ENCODE measurements at places on chromosomes 6 and 20.

- H3K36me3 ChIP-seq, result no peaks in the 10 kb centered on the region
- H3K27ac ChIP-seq, result no peak overlapping the region
- no peak overlapping the region for H3K4me3 ChIP-seq
- DNase-seq, result no peak
Observed at GRCh38 chr20:48215536-48215935, 430.3 kb upstream of the SULF2 start.

GRCh38 chr6:31396422-31397152, 6.8 kb upstream of the MICA start:
- no peak overlapping the region for H3K4me3 ChIP-seq
- H3K4me1 ChIP-seq, result no peaks in the 10 kb centered on the region
- H3K36me3 ChIP-seq, result no peaks in the 10 kb centered on the region
- no peaks in the 10 kb centered on the region for H3K27me3 ChIP-seq
- no peak overlapping the region for H3K27ac ChIP-seq

DNA sequence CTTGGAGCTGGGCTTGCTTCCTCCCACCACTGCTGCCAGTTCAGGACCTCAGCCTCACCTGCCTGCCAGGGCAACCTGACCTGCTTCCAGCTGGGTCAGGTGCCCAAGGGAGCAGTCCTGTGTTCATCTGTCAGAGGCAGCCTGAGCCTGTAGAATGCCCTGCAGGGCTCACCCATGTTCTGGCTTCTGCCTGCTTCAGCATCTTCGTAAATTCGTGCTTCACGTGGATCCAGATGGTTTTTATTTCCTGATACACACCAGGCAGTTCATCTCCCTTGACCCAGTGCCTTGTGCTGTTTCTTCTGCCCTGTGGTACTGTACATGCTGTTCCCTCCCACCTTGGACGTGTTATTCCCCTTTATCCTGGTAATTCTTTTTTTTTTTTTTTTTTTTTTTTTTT, 50.2 kb downstream of the ARID1B start:
- peaks cover 12% of the 10 kb centered on the region for H3K4me1 ChIP-seq
- H3K36me3 ChIP-seq, result peaks cover 26% of the 10 kb centered on the region
- H3K27ac ChIP-seq, result peak overlapping the region; percentile 17
- DNase-seq, result no peak

DNA sequence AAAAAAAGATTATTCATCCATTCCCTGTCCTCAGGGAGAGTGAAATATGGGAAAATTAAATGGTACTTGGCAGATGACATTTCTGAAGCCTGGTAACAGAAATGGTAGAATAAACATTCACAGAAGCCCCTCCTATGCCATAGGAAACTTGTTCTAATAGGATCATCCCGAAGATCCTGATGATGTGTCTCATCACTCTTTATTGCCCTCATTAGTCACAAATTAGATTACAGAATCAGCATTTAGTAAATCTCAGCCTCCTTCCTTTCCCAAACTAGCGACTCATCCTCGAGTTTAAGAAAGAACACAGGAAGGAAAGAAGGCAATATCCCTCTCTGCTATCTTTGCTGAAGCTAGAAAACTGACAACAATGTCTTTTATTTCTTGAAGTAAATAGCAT, 154.4 kb downstream of the TMEM200A start:
- DNase-seq, result no peak
- H3K36me3 ChIP-seq, result no peaks in the 10 kb centered on the region
- no peak overlapping the region for H3K4me3 ChIP-seq
- H3K27ac ChIP-seq, result no peak overlapping the region
- H3K27me3 ChIP-seq, result no peaks in the 10 kb centered on the region
- H3K4me1 ChIP-seq, result peaks cover 4% of the 10 kb centered on the region

- no peaks in the 10 kb centered on the region for H3K27me3 ChIP-seq
- no peaks in the 10 kb centered on the region for H3K36me3 ChIP-seq
- H3K4me3 ChIP-seq, result no peak overlapping the region
- DNase-seq, result no peak
- H3K4me1 ChIP-seq, result no peaks in the 10 kb centered on the region
Observed at GRCh38 chr20:30484749-30485070, 772.8 kb upstream of the DEFB115 start.

DNA sequence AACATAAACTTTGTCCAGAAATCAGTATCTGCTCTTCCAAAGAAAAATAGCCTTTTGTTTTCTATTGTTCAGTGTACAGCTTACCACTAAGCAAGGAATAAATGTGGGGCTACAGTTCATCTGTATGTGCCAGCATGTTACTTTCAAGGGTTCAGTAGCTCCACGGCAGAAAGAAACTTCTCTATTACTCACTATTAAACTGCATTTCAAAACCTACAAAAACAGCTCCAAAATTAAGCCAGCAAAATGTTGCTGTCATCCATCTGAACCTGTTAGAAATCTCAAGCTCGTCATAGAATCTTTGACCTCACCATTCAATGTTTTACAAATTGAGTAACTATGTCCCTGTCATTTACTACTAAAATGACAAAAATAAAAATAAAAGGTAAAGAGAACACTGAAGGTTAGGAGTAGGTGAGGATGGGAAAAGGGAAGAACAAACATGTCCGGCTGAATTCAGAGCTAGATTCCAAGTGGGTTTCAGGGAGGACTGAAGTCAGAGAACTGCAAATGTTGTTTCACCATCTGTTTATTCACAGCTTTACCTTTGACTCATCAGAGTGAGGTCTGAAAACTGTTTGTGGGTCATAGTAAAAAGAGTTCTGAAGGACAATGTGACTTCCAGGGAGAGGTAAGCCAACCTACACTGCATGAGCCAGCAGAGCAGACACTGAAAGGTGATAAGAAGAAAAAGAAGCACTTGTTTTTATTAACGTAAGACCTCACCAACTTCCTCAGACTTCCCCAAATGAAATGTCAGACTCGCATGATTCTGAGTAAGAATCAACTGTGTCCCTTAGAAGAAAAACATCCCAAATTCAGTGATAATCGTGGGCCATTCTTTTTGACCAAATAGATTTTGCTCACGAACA, 62.0 kb downstream of the ATXN1 start:
- H3K36me3 ChIP-seq, result no peaks in the 10 kb centered on the region
- no peak overlapping the region for H3K27ac ChIP-seq
- no peak for DNase-seq
- no peak overlapping the region for H3K4me3 ChIP-seq
- no peaks in the 10 kb centered on the region for H3K27me3 ChIP-seq

DNA sequence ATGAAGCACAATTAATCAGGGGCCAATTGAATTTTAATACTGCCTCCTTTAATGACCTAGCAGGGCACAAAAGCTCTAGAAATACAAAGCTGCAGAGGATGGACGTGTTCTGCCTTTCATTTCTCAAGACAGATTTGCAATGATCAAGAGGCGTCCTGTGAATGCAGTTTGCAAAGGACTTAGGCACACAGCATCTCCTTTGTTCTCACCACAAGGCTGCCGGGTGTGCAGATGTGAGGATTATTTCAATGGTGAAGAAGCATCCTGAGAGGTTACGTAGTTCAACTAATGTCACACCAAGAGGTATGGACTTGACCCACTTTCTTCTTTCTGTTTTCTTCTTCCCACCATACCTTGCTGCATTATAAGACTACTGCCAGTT, 42.9 kb upstream of the SPTLC3 start:
- no peak for DNase-seq
- no peaks in the 10 kb centered on the region for H3K4me1 ChIP-seq
- H3K4me3 ChIP-seq, result no peak overlapping the region

DNA sequence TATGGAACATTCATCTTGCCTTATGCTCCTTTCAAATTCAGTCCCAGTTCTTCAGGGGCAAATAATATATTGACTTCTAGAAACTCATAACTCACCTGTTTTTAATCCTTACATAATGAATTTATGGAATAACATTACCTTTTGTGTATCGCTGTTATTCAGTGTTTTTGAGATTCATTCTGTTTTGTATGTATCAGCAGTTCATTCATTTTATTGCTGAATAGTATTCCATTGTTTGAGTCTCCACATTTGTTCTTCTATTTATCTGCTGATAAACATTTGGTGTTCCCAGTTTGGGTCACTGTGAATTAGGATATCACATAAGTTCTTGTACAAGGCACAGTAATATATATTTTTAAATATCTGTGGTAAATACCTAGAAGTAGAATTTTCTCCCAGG, 5.1 kb downstream of the SEMG2 start:
- no peaks in the 10 kb centered on the region for H3K36me3 ChIP-seq
- no peaks in the 10 kb centered on the region for H3K27me3 ChIP-seq
- H3K27ac ChIP-seq, result no peak overlapping the region
- no peak overlapping the region for H3K4me3 ChIP-seq

- no peak overlapping the region for H3K27ac ChIP-seq
- H3K4me1 ChIP-seq, result no peaks in the 10 kb centered on the region
Observed at GRCh38 chr20:16132036-16132798, 441.0 kb downstream of the KIF16B start.

GRCh38 chr6:38264605-38265004, 375.1 kb downstream of the BTBD9 start:
- H3K4me1 ChIP-seq, result peaks cover 10% of the 10 kb centered on the region
- no peaks in the 10 kb centered on the region for H3K36me3 ChIP-seq
- DNase-seq, result no peak
- no peaks in the 10 kb centered on the region for H3K27me3 ChIP-seq
- no peak overlapping the region for H3K4me3 ChIP-seq

- no peak for DNase-seq
- no peak overlapping the region for H3K27ac ChIP-seq
- no peaks in the 10 kb centered on the region for H3K36me3 ChIP-seq
- H3K27me3 ChIP-seq, result no peaks in the 10 kb centered on the region
- no peaks in the 10 kb centered on the region for H3K4me1 ChIP-seq
- no peak overlapping the region for H3K4me3 ChIP-seq
Observed at GRCh38 chr6:142251930-142252445, 49.8 kb upstream of the ADGRG6 start.

GRCh38 chr6:15108383-15108715, 137.5 kb upstream of the JARID2 start:
- H3K4me1 ChIP-seq, result no peaks in the 10 kb centered on the region
- no peaks in the 10 kb centered on the region for H3K36me3 ChIP-seq
- H3K27ac ChIP-seq, result no peak overlapping the region

DNA sequence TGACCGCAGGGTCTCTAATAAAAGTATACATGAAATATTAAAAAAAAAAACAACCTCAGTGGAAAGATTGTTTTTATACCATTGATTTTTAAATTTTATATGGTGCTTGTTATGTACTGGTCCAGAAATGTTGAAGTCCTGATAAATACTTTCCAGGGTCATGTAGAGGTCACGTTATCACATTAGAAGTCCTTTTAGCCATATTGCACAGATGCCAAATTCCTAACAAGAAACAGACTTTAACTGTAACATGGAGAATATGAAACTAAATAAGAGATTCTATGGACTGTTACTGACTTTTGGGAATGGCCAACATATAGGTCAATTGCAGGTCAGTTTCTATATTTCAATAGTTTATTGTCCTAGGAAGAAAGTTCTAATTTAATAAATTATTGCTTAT, 89.0 kb downstream of the ADGRB3 start:
- no peaks in the 10 kb centered on the region for H3K36me3 ChIP-seq
- no peaks in the 10 kb centered on the region for H3K27me3 ChIP-seq
- no peak for DNase-seq
- H3K4me3 ChIP-seq, result no peak overlapping the region

DNA sequence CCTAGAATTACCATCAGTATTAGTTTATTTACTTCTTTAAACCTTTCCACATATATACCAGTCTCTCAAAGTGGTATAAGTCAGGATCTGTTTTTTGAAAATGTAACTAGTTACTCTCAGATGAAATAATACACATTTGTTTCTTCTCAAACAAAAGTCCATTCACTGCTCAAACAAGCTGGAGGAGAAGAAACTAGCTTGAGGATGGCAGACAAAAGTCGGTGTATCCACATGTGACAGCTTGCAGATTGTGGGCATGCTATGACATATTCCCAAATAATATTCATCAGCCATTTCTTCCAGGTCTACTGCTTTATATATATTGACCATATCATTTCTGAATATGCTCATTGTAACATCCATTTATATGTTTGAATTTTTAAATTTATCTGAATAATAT, 197.4 kb upstream of the KCNQ5 start:
- no peak overlapping the region for H3K4me3 ChIP-seq
- DNase-seq, result no peak
- no peaks in the 10 kb centered on the region for H3K4me1 ChIP-seq
- no peaks in the 10 kb centered on the region for H3K27me3 ChIP-seq
- H3K36me3 ChIP-seq, result no peaks in the 10 kb centered on the region

- no peak overlapping the region for H3K27ac ChIP-seq
- no peaks in the 10 kb centered on the region for H3K27me3 ChIP-seq
- H3K4me3 ChIP-seq, result no peak overlapping the region
- DNase-seq, result no peak
Observed at GRCh38 chr6:46191961-46192360, 21.2 kb upstream of the ENPP5 start.

DNA sequence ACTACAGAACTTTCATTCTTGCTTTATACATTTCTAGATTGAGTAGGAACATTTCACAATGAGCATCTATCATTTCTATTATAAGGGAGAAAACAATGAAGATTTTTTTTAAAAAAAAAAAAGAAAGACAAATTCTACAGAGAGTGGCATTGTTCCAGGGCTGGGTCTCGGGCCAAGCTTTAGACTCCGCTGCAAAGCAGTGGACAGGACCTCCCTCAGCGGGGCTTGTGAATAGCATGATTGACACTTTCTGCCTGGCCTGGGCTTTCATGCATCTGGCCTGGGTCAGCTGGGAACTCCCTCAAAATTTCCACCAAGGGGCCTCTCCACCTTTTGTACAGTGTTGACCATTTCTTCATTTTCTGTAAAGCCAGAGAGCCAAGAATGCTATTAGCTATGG, 55.8 kb upstream of the HIVEP2 start:
- H3K4me1 ChIP-seq, result no peaks in the 10 kb centered on the region
- no peaks in the 10 kb centered on the region for H3K36me3 ChIP-seq
- DNase-seq, result no peak
- H3K4me3 ChIP-seq, result no peak overlapping the region

DNA sequence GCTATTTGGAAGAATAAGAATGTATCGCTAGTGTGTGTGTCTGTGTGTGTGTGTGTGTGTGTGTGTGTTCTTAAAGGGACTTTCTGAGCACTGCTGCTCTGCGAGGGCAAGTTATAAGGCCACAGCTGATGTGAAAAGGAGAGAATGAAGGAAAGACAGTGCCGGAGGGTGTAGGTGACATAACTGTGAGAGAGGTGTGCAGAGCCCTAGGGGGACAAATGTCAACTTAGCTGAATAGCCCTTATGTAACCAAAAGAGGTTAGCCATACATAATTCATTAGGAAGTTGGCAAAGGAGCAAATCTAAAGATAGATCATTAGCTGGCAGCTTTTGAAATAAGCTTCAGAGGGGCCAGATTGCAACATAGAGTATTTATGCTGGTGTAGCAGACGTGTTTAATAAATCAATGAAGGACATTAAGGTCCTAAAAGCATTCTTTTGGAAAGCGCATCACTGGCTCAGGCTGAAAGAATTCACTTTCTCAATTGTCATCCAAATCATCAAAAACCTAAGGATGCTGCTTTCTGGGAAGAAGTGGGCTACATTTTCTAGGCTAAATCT, 81.0 kb downstream of the NDUFAF5 start:
- H3K27me3 ChIP-seq, result no peaks in the 10 kb centered on the region
- no peak overlapping the region for H3K27ac ChIP-seq
- no peaks in the 10 kb centered on the region for H3K4me1 ChIP-seq
- H3K4me3 ChIP-seq, result no peak overlapping the region
- DNase-seq, result no peak

GRCh38 chr20:2521369-2522305, 12.9 kb upstream of the ZNF343 start:
- no peaks in the 10 kb centered on the region for H3K36me3 ChIP-seq
- H3K27me3 ChIP-seq, result no peaks in the 10 kb centered on the region
- no peak overlapping the region for H3K4me3 ChIP-seq
- H3K27ac ChIP-seq, result no peak overlapping the region
- 0 out of 2 replicates have a peak, but pooled peaks cover 3% of the 10 kb centered on the region for H3K4me1 ChIP-seq
- no peak for DNase-seq

GRCh38 chr6:4322846-4323309, 187.5 kb upstream of the ECI2 start:
- H3K27me3 ChIP-seq, result no peaks in the 10 kb centered on the region
- H3K4me1 ChIP-seq, result no peaks in the 10 kb centered on the region
- no peak overlapping the region for H3K27ac ChIP-seq
- DNase-seq, result no peak
- H3K36me3 ChIP-seq, result no peaks in the 10 kb centered on the region
- H3K4me3 ChIP-seq, result no peak overlapping the region
